K562 (cell line): ENCODE measurements at places on chromosomes 3 and 15.

GRCh38 chr3:17339132-17339575, 403.3 kb downstream of the TBC1D5 start:
- DNase-seq = peak; percentile 33

GRCh38 chr3:37154668-37155314, 19.6 kb downstream of the LRRFIP2 start:
- DNase-seq = no peak

DNA sequence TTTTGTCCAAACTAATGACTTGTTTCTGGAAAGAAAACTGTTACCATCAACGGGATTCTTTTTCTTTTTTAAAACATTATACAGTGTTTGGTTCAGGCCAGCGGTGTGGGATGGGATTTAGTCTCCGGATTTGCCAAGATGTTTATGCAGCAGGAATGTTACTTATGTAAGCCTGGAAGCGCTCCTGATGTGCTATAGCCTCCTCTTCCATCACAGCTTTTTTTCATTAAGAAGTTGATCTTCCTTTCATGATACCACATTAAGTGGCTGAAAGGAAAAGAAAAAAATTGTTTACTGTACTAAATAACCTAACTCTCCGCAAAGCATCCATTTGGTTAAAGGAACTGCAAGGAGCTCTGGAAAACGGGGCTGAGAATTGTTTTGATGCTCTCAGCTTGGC, 120.5 kb upstream of the ALDH1A3 start:
- DNase-seq = no peak

DNA sequence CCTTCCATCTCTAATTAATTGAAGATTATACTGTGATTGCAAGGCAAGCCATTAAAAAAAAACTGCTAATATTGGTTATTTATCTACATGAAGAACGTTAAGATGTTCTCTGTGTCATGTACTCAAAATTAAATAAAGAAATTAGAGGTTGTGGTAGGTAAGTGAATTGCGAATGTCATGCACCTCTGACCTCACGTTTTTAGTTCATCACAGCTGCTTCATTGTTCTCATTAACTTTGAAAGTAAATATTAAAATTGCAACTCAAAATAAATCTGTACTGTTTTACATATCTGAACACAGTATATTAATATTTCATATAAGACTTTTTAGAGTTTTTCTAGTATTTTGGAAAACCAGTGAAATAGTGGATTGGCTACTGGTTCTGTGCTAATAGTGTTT, 94.0 kb downstream of the KLHL25 start:
- no peak for DNase-seq

DNA sequence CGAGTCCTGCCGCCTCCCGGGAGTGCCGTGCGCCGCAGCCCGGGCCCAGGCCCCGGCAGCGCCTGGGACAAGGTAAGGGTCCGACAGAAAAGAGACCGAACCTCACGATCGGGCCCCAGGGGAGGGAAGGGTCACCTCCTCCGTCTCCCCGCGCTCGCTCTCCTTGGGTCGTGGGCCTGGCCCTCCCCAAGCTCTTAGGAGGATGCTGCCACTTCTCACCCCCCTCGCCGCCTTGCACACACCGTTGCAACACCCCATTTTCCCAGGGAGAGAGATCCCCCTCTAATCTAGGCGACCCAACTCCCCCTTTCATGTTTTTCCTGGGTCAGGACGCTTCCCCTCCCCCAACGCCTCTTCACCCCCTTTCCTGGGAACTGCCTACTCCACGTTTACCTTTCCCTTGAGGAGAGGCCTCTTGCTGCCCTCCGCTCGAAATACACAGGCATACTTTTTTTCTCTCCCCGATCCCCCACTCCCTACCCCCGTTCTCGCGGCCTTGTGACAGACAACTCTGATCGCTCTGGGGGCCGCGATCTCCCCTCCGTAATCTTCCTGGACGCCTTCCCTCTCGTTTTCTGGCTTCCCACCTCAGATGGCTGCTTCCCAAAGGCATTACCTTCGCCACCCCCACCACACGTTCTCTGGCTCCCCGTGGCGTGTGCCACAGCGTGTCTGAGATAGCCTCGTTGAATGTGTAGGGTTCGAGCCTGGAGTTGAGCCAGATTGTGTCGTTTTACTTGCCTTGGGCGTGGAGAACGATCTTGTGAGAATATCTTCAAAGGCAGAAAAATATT, 688 bp downstream of the SETD5 start:
- peak; percentile 50 for DNase-seq

GRCh38 chr3:6644070-6644929, 216.6 kb upstream of the GRM7 start:
- DNase-seq = no peak

- DNase-seq = no peak
These were observed 107.3 kb upstream of the IGSF10 start for GRCh38 chr3:151568184-151568583.

- no peak for DNase-seq
These were observed 39.3 kb downstream of the NKIRAS1 start for GRCh38 chr3:23877329-23877980.
